ENCODE measurements at places on chromosomes 11 and 22.
A peak's percentile ranks its signal among the peaks of the same experiment; 100 is the strongest.

GRCh38 chr22:20463324-20464095 is 25.9 kb upstream of the SCARF2 start:
- no peak for DNase-seq

DNA sequence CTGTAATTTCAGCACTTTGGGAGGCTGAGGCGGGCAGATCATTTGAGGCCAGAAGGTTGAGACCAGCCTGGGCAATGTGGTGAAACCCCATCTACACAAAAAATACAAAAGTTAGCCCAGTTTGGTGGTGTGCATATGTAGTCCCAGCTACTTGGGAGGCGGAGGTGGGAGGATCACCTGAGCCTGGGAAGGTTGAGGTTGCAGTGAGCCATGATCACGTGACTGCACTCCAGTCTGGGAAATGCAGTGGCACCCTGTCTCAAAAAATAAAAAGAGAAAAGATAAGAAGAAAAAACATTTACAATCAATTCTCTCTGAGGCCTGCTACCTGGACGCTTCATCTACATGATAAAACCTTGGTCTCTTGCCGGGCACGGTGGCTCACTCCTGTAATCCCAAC is 7.2 kb upstream of the CBL start:
- no peak for DNase-seq

GRCh38 chr11:121466063-121466794 is 13.5 kb upstream of the SORL1-AS1 start:
- peak; percentile 50 for DNase-seq

GRCh38 chr11:6475936-6476335 is 2.2 kb upstream of the TRIM3 start:
- DNase-seq: no peak

GRCh38 chr11:124928942-124929665 is 6.7 kb downstream of the HEPACAM start:
- DNase-seq: no peak

GRCh38 chr22:27269751-27270543 is 531.6 kb downstream of the MN1 start:
- no peak for DNase-seq

- no peak for DNase-seq
Measured at GRCh38 chr11:72483412-72484186, 49.3 kb upstream of the CLPB start.

GRCh38 chr11:44320289-44320973 is 10.5 kb upstream of the ALX4 start:
- no peak for DNase-seq

DNA sequence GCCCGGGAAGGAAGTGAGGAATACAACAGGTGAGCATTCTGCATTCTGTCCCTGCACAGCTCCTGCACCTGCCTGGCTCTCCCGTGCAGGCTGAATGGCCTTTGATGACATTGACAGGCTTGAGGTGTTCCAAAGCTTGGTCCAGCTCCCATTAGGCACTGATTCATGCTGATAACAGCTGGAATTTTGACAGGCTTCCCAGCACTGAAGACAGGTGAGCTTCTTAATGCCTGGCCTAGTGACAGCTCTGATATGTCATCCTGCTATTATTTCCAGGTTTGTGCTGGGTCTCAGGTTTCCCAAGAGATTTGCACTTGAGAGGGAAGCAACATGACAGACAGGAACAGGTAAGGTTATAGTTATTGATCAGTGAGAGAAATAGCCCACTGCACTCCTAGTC is 58.0 kb upstream of the MTNR1B start:
- no peak for DNase-seq

DNA sequence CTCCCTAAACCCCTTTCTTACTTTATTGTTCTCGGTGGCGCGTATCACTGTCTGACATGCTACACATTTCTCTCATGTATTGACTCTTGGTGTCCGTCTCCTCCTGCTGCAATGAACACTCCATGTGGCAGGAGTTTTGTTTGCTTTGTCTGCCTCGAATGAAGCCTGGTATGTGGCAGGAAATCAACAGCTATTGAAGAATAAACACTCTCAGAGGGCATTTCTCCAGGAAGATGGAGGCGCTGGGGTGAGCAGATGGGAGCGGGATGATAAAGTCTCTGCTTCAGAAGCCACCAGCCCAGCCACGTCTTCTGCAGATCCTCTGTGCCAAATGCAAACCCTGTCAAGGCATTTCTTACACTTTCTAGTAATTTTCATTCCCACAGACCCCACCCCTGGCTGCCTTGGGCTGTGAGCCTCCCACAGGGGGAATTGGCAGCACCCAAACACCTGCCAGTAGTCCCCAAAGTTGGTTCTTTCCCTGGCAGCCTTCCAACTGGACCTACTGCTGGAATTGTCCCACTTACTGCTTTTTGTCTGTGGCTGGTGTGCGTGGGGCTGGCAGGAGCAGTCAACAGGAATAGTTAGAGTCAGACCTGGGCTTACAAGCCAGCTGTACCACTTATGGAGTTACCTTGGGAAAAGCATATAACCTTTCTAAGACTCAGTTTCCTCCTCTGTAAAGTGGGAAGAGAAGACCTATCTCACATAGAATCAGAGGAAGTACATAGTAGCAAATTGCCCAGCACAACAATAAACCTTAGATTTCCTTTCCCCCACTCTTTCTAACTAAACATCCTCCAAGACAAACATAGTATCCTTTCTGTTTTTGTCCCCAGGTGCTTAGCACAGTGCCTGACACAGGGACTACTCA is 13.3 kb upstream of the IL10RA start:
- no peak for DNase-seq

DNA sequence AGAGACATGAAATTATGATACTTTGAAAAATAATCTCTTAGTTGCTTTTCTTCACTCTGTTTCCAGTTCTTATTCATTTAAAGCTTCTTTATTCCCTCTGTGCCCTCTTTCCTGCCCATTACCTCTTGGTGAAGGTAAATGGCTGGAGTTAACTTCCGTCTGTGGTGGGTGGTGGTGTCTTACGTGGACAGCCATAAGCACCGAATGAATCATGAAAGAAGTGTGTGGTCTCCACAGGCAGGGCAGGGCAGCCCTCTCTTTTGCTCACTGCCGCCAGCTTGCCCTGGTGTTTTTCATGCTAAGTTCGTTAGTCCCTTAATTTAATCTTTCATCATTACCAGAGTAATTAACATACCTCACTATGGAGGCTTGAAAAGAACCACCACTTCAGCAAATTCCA is 98.7 kb upstream of the SORL1-AS1 start:
- no peak for DNase-seq

- no peak for DNase-seq
Measured at GRCh38 chr11:64723907-64724862, 1.2 kb upstream of the NRXN2 start.

- DNase-seq: no peak
Measured at GRCh38 chr22:29301716-29302401, 4.6 kb upstream of the GAS2L1 start.

GRCh38 chr11:65576867-65577755 is 1.3 kb downstream of the EHBP1L1 start:
- DNase-seq: no peak

GRCh38 chr22:30763815-30764673 is 69.4 kb downstream of the OSBP2 start:
- DNase-seq: no peak

GRCh38 chr11:15935373-15935772 is 421.0 kb downstream of the SOX6 start:
- DNase-seq: no peak

- DNase-seq: no peak
Measured at GRCh38 chr11:41459465-41460401, at the start of gene LRRC4C. Gene LRRC4C (minus strand): TSS chr11:41459652.

- DNase-seq: no peak
Measured at GRCh38 chr11:28289444-28289843, 181.3 kb downstream of the METTL15 start.

DNA sequence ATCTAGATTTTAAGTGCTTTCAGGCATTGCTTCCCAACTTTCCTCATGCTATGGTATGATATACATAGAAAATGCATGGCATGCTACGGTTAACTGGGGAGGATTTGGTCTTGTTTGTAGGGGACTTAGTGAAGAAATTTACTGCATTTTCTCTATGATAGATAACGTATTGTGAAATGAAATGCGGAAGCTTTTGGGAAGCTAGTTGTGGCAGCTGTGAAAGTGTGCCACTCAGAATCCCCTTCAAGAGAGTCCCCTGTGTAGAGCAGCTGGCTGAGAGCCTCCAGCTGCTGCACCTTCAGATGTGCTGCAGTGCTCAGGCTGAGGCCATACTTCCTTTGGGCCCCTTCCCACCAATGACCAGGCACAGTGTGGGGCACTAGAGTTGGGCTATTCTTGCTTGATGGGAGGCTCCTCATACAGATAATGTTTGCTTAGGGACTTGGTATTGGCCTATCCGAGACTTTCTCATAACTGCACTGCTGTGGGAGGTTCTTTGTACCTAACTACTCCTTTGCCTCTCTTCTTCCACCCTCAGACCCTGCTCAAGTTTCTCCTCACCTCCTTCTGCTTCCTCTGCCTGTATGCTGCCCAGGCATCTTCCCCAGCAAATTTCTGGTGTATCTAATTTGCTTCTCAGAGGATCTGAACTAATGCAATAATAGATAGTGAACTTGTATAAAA is 67.3 kb downstream of the HIPK3 start:
- DNase-seq: no peak

GRCh38 chr11:72204886-72205285 is 11.7 kb upstream of the FOLR2 start:
- DNase-seq: no peak

DNA sequence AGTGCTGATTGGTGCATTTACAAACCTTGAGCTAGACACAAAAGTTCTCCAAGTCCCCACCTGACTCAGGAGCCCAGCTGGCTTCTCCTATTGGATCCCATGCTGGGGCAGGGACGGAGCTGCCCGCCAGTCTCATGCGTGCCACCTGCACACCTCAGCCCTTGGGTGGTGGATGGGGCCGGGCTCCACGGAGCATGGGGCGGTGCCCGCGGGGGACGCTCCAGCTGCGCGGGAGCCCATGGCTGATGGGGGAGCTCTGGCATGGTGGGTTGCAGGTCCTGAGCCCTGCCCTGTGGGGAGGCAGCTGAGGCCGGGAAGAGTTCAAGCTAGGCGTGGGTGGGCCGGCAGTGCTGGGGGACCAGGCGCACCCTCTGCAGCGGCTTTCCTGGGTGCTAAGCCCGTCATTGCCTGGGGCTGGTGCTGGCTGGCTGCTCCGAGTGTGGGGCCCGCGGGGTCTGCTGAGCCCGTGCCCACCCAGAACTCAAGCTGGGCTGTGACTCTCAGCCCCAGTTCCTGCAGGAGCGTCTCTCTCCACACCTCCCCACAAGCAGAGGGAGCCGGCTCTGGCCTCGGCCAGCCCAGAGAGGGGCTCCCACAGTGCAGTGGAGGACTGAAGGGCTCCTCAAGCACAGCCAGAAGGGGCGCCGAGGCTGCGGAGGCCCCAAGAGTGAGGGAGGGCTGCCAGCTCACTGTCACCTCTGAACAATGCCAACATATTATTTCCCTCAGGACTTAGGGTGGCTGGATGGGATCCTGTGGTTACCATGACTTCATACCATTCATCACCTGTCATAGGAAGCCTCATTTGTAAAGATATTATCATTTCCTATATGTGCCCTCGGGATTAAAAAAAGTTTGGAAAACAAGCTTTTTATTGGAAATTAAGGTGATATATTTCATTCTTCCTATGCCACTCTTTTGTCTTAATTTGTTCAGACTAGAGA is 688.7 kb downstream of the ETS1 start:
- no peak for DNase-seq

DNA sequence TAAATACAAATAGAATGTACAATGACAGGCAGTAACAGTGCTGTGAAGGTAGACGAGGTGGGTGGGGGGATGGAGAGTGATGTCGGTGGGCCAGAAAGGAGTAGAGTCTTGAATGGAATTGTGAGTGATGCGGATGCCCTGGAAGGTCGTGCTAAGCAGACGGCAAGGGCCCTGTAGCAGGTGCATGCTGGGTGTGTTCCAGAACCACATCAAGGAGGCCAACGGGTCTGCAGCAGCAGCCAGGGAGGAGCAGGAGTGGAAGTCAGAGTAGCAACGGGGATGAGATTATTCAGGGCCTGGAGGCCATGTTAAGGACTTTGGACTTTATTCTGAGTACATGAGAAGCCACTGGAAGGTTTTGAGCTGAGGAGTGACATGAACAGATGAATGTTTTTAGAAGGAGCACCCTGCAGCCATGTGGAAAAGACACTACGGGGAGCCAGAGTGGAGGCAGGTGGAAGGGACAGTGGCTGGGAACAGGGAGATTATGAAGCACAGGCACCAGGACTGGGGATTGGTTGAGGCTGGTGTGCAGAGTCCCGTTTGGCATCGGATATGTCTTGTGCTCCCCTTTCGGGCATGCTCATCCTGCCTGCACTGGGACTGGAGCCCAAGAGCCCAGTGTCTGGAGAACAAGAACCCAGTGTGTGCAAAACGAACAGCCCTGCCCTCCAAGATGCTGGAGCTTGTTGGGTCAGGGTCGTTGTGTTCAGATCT is 74.1 kb downstream of the COMMD9 start:
- no peak for DNase-seq

- DNase-seq: no peak
Measured at GRCh38 chr22:48785792-48786678, 1041.6 kb downstream of the BRD1 start.

GRCh38 chr22:40243891-40244290 is 66.2 kb downstream of the TNRC6B start:
- no peak for DNase-seq

- no peak for DNase-seq
Measured at GRCh38 chr11:59666969-59667368, 1.9 kb downstream of the PATL1 start.

DNA sequence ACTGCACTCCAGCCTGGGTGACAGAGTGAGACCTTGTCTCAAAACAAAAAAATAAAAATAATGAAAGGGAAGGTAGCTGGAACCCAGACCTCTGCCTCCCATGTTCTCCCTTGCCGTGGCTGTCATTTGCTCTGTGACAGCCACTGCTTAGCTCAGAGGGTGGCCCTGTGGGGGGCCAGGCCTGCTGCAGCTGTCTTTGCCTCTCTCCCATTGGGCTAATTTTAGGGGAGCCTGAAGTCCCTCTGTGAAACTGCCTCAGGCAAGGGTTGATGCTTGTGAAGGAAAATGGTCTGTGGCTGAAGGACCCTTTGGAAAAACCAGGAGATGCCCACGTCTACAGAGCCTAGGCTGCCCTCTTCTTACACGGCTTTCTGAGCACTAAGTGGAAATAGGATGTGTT is 42.9 kb downstream of the C11orf91 start:
- DNase-seq: no peak

DNA sequence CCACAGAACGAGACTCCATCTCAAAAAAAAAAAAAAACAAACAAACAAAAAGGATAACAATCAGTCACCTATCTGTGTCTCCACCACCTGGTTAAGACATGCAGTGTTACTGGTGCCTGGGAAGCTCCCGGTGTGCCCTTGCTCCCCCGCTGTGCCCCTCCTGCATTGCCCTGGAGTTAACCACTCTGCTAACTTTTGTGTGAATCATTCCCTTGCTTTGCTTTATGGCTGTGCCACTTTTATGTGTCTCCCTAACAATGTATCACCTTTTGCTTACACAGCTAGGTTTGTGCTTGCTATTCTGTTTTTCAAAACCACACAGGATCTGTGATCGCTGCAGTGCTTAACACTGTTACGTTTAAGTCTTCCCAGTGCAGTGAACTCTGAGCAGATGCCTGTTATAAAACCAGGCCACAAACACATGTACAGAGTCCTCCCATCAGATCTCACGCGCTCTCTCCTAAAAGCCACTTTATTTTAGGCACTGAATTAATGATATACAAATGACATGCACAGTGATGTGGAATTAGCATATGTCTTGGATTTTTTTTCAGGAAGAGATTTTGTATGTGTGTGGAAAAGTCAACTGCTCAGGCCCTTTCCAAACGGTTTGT is 69.9 kb downstream of the BUD13 start:
- no peak for DNase-seq

GRCh38 chr22:25078591-25078990 is 121.1 kb upstream of the CRYBB3 start:
- no peak for DNase-seq
